Urinary bladder (tissue), 4 donors: ENCODE measurements at places on chromosomes 1 and 21. TPM values are rescaled to one million over a fixed set of nuclear protein-coding genes. Genes with fewer than 3 reads are reported as not detected.

PAQR6 gene
- total RNA-seq: 0.79 TPM

CCDC185 gene
- not detected for total RNA-seq

GRCh38 chr1:27402349-27402754 is 9.9 kb downstream of the GPR3 start:
- no peak for DNase-seq

DNA sequence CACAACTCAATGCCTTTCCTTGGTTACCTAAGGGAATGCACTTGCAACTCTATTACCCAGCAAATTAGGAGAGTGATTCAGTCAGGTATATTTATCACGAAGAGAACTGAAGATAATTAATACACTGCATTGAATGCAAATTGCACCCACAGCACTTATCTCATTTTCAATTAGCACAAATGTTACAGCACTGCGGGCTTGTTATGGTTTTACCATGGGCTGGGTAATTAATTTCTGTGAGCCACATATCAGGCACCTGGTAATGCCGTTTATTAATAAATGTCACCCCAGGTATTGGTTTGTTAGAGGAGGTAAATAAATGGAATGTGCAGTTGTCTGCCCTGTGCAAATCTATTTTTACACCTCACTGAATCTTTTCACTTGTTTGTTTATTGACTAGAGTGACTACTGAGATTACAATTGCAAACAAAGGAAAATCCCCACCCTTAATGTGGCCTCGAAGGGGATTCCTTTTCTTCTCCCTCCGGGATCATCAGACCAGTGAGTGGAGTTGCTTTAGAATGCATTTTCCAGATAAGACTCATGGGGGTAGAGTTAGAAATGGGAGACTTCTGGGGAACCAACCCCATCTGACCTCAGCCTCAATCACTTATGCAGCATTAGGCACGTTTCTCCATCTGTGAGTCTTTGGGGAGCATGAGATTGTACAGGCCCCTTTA is 269.3 kb downstream of the RPS6KC1 start:
- DNase-seq: no peak

DNA sequence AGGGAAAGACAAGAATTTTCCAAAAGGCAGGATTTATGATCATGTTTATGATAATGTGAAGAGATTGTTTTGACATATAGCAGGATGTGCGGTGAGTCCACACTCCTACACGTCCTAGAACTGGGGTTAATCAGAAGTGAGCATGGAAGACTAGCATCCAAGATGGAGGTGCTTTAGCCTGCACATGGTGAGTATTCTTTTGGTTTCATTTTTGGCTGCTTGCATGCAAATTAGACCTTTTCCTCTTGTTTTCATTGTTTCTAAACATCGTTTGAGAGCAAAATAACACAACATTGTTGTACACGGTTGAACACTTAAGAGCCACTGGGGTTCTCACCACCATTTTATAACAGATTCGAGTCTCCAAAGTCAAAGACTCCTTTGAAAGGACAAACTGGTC is 14.9 kb upstream of the GUK1 start:
- DNase-seq: no peak

DNA sequence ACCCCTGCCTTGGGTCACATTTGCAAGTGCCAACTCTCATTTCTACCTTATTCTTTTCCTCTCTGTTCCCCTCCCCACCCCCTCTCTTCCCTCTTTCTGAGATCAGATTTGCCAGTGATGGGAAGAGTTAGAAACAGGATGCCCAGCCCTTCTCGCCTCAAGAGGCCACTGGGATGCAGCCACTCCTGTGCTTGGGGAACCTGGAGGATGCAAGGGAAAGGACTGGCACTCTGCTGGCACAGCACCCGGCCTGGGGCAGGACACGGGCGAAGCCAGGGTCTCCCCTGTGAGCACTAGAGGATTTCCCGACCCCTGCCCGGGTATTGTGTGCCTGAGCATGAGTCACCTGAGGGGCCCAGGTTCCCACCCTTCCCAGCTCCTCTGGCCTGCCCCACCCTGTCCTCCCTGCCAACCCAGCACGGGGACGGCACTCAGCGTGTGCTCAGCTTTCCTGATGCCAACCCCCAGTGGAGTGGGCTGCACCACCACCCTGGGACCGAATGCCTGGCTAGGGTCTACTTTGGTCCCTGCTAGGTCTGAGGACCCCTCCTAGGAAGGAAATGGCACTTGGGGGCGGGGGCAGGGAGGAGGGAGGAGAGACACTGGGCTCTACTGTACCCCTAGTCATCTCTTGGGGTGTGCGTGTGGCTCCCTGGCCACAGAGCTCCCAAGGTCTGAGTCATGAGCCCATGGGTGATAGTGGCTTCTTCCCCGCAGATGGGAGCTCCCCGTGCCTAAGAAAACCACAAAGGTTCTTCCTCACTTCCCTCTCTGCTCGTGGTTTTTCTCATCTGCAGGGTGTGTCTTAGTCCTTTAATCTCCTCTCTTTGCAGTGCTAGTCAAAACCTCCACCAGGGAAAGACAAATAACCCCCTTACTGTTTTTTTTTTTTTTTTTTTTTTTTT is 12.4 kb downstream of the LMNA start:
- no peak for DNase-seq
